ENCODE measurements at places on chromosomes 3 and 15.

GRCh38 chr3:120566243-120566975 lies 29.7 kb upstream of the NDUFB4 start:
- no peak overlapping the region for H3K27ac ChIP-seq
- H3K36me3 ChIP-seq = no peaks in the 10 kb centered on the region
- H3K27me3 ChIP-seq = no peaks in the 10 kb centered on the region
- peaks cover 21% of the 10 kb centered on the region for H3K4me1 ChIP-seq
- no peak for DNase-seq
- no peak overlapping the region for H3K4me3 ChIP-seq

DNA sequence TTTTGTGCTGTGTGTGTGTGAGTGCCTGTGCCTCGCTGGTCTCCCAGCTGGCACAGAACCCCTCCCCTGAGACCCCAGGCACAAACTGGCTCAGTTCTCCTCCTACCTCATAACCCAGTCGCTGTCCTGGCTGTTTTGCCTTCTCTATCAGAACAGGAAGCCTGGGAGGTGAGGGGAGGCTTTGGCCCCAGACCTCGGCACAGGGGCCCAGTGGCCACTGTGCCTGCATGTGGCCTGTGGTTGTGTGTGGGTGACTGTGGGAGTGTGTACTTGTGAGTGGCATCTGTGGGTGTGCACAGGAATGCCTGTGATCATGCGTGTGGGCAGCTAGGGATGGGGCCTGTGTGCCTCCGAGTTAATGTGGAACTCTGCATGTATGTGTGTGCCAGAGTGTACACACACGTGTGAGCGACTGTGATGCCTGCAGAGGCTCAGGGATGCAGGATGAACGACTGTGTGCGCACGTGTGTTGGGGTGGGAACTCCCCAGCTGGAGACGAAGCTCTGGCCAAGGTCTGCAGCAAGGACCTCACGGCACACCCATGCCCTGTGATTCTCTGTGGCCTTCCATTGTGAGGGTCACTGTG lies 32.3 kb downstream of the PSTPIP1 start:
- no peak for DNase-seq
- 0 out of 2 replicates have a peak, but pooled peaks cover 4% of the 10 kb centered on the region for H3K27me3 ChIP-seq
- no peaks in the 10 kb centered on the region for H3K4me1 ChIP-seq
- no peak overlapping the region for H3K27ac ChIP-seq
- H3K36me3 ChIP-seq = no peaks in the 10 kb centered on the region

DNA sequence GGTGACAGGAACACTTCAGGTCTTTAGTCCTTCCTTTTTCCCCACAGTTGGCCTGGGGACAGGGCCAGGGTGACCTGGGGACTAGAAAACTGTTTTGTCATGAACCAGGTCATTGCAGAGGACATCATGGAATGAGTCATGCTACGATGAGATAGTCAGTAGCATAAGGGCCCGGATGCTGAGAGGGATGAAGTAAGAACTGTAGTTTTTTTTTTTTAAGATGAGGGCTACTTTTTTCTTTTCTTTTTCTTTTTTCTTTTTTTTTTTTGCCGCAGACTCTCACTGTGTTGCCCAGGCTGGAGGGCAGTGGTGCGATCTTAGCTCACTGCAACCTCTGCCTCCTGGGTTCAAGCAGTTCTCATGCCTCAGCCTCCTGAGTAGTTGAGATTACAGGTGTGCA lies 8.0 kb downstream of the MAP2K5 start:
- no peak for DNase-seq
- peaks cover 26% of the 10 kb centered on the region for H3K4me1 ChIP-seq

DNA sequence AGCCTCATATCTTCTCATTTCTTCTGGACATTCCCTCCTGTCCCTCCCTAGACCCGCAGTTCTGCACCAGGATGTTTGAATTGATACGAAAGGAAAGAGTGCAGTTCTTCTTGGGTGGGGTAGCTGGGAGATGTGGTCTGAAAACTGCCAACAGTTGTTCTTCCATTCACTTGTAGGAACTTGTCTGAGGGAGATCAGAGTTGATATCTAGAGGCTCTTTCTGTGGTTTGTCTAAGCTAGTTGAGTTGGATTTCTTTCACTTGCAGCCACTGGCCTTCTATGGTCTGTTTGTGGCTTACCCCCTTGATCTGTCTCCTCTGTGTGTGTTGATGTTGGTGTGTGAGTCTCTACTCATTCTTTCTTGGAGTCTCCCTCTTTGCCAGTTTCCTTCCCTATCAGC lies 42.5 kb upstream of the PIK3CB start:
- no peak for DNase-seq
- H3K4me3 ChIP-seq = no peak overlapping the region
- peaks cover 10% of the 10 kb centered on the region for H3K4me1 ChIP-seq

- no peak overlapping the region for H3K4me3 ChIP-seq
- no peak overlapping the region for H3K27ac ChIP-seq
- no peak for DNase-seq
- no peaks in the 10 kb centered on the region for H3K36me3 ChIP-seq
Observed at GRCh38 chr3:111812701-111813100, 46.4 kb upstream of the PHLDB2 start.

DNA sequence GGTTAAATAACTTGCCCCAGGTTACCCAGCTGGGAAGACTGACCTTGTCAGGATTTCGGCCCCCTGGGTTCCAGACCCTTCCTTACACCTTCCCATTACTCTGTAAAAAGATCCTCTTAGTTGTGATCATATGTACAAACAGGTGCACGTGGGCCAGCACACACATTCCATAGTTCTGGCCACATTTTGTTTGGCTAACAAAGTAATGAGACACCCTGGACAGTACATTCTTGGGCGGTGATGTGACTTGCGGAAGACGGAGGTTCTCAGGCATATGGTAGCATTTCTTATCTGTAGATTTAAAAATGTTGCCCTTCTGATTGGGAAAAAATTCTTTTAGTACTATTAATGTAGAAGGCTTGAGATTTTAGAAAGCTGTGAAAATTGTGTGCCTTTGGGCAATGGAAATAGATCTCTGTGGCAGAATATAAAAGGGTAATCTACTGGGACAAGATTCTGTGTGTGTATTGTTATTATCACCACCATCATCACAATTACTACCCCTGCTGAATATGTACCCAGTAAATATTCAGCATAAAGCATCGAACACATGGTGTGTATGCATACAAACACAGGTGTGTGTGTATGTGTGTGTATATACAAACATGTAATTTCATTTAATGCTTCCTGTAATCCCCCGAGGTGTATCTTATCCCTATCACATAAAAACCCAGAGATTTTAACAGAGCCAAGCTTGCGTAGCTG lies 205.4 kb upstream of the UBE2E1 start:
- DNase-seq = no peak
- no peaks in the 10 kb centered on the region for H3K27me3 ChIP-seq
- no peak overlapping the region for H3K4me3 ChIP-seq
- peaks cover 23% of the 10 kb centered on the region for H3K4me1 ChIP-seq

GRCh38 chr15:33425142-33425541 lies 114.4 kb downstream of the RYR3 start:
- no peaks in the 10 kb centered on the region for H3K4me1 ChIP-seq
- H3K27ac ChIP-seq = no peak overlapping the region
- DNase-seq = no peak
- H3K36me3 ChIP-seq = no peaks in the 10 kb centered on the region

DNA sequence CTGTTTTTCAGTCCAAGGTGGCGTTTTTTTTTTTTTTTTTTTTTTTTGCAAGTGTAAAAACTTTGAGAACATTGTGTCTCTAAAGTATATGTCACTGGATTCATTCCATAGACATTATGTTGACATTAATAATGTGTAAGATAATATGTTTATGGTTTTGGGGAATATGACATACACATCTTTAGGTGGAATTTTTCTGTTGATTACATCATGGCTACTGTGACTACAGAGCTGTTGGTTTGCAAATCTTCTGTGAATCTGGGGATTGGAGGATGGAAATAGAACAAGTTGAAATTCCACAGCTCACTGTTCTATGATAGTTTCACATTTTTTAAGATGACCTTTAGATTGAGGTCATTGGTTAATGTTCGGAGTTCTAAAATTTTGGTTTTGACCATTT lies 24.4 kb upstream of the PLSCR2 start:
- H3K27me3 ChIP-seq = no peaks in the 10 kb centered on the region
- H3K4me1 ChIP-seq = no peaks in the 10 kb centered on the region
- DNase-seq = no peak
- H3K27ac ChIP-seq = no peak overlapping the region

GRCh38 chr15:98673133-98673532 lies 24.8 kb downstream of the IGF1R start:
- H3K27ac ChIP-seq = peak overlapping the region; percentile 98
- H3K36me3 ChIP-seq = no peaks in the 10 kb centered on the region
- H3K4me3 ChIP-seq = no peak overlapping the region
- peaks cover 67% of the 10 kb centered on the region for H3K4me1 ChIP-seq

DNA sequence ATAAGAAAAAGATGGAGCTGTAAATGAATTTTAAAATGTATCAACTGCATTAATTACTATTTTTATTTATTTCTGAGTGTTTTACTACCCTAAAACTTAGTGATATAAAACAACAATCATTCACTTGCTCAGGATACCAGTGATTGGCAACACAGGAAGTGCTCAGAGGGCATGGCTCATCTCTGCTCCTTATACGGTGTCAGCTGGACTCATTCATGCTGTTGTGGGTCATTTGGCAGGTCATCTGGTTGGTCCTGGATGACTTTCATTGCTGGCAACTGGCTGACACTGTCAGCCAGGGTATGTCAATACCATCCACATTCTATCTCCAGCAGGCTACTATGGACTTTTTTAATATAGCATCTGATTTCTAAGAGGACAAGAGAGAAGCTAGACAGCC lies 689.6 kb upstream of the NECTIN3 start:
- H3K4me1 ChIP-seq = no peaks in the 10 kb centered on the region
- no peaks in the 10 kb centered on the region for H3K27me3 ChIP-seq
- no peak for DNase-seq
- no peaks in the 10 kb centered on the region for H3K36me3 ChIP-seq
- no peak overlapping the region for H3K4me3 ChIP-seq
